ENCODE measurements at places on chromosomes 12 and 14. TPM values are rescaled to one million over a fixed set of nuclear protein-coding genes. Genes with fewer than 3 reads are reported as not detected.
A peak's percentile ranks its signal among the peaks of the same experiment; 100 is the strongest.

- DNase-seq: no peak
Measured at GRCh38 chr12:124191024-124191359, 103.9 kb upstream of the RFLNA start.

DNA sequence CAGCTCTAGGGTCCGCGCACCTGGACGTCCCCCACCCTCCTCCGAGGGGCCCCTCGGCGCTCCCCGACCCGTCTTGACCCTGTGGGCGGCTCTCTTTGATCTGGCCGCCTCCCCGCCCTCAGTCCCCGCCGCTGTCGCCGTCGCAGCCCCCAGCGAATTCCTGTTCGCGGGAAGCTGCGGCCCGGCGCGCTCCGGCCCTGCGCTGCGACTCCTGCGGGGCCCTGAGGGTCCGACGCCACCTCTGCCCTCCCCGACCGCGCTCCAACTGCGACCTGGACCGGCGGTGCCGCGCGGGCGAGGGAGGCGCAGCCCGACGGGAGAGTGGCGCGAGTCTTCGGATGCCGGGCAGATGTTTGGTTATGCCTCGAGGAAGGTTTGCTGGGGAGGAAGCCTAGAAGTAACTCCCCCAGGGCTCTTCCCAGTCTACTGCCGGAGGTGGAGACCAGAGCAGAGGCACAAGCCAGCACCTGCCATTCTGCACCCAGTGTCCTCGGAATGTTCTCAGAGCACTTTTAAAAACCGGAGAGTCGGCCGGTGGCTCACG lies 440 bp upstream of the ISM2 start:
- peak; percentile 42 for DNase-seq

The PLEK2 gene
- total RNA-seq: not detected

- no peak for DNase-seq
Measured at GRCh38 chr12:8678661-8679111, 16.1 kb upstream of the MFAP5 start.

GRCh38 chr12:124762791-124763593 lies 100.7 kb downstream of the SCARB1 start:
- DNase-seq: no peak

- DNase-seq: no peak
Measured at GRCh38 chr14:50762001-50762930, 68.7 kb downstream of the NIN start.

DNA sequence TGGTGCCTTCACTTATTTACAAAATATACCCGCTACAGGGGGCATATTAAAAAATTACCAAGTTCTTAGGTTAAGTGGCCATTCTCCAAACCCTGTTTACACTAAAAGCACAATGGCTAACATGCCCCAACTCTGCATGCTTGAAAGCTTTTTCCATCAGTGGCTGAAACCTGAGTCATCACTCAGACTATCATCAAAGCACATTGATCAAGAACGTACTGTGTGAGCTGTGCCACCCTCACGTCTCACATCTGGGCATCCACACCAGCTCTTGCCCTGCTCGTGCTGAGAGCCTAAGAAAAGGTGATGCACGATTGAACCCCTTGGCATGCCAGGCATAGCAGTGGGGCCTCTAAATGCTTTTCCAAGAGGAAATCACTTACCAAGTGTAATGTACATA lies 13.2 kb downstream of the AQP6 start:
- no peak for DNase-seq

- DNase-seq: no peak
Measured at GRCh38 chr14:68664225-68664681, 128.6 kb downstream of the ZFP36L1 start.

- DNase-seq: no peak
Measured at GRCh38 chr14:87623616-87624015, 369.4 kb downstream of the GALC start.

The IFNG-AS1 gene
- total RNA-seq: 19.0 TPM

DNA sequence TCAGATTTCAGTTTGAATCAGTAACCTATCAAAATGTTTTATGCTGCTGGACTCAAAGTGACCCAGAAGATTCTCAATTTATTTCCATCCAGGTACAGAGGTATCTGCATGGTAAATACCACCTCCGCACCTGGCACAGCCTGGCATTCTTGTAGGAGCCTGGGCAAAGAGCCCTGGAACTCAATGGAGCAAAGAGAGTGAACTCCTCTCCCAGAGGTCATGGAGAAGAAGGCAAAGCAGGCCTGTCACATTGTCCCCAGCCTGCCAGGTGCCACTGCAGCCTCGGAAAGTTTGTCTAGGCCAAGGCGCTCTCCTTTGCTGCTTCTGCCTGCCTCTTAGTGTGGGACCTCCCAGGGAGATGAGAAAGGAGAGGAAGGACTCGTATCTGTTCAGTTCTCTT lies 319.8 kb downstream of the ZFP36L1 start:
- DNase-seq: no peak

GRCh38 chr12:7868391-7868790 lies 4.3 kb downstream of the SLC2A14 start:
- DNase-seq: no peak

GRCh38 chr14:76577837-76578236 lies 183.4 kb upstream of the VASH1 start:
- DNase-seq: no peak

GRCh38 chr14:73829526-73830431 lies 21.9 kb upstream of the PTGR2 start:
- no peak for DNase-seq

- DNase-seq: peak; percentile 9
Measured at GRCh38 chr12:44847403-44847802, 28.7 kb downstream of the NELL2 start.

DNA sequence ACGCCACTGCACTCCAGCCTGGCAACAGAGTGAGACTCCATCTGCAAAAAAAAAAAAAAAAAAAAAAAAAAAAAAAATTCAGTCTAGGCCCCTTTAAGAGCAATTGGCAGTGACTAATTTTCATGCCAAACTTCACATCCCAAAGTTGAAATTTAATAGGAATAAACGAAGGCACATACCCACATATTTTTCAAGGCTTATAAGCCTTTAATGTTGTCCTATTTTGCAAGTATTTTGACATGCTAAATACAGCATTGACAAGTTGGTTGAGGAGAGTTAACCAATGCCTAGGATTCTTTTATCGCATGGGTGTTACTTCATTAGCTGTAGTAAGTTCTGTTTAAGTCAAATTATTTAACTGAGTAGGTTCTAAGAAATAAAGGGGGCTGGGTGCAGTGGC lies 23.5 kb upstream of the HIP1R start:
- no peak for DNase-seq

- DNase-seq: peak; percentile 18
Measured at GRCh38 chr12:89135976-89136634, 216.2 kb downstream of the DUSP6 start.

GRCh38 chr12:120394483-120395367 lies 25.8 kb upstream of the MSI1 start:
- DNase-seq: no peak

DNA sequence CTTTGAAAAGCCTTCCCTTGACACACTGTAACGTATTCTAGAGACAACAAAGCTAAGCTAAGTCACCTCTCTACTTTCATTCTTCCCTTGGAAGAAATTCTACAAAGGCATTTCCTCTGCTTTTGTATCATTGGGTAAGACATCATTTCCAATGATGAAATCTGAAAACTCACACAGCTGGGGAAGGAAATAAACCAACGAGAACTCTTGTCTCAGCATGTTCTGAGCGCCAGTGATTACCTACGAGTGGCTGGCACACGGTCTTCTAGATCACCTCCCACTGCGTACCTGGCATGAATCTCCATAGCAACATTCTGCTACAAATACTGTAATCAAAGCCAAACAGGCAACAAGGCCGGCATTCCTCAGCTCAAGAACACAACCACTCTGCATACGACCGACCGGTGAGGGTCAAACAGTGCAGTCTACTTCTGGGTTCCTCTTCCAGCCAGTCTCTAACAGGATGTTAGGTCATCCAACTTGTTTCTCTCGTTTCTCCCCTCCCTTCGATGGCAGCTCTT lies 7.6 kb downstream of the VPS37B start:
- peak; percentile 82 for DNase-seq

DNA sequence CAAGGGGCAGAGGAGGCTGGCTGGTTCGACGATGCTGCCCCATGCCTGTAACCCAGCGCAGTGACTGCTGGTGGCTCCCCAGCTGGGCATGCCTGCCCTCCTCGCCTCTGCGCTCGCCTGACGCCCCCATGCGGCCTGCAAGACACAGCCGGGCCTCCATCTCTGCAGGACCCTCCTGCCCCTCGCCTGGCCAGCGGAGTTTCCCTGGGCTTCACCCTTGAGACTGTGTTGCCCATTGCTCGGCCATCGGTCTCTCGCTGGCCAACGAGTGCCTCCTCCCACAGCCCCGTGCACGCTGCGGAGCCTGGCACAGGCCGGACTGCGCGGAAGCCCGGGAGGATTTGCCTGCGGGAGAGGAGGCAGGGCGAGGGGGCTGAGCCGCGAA lies 17.6 kb downstream of the ASPG start:
- no peak for DNase-seq

DNA sequence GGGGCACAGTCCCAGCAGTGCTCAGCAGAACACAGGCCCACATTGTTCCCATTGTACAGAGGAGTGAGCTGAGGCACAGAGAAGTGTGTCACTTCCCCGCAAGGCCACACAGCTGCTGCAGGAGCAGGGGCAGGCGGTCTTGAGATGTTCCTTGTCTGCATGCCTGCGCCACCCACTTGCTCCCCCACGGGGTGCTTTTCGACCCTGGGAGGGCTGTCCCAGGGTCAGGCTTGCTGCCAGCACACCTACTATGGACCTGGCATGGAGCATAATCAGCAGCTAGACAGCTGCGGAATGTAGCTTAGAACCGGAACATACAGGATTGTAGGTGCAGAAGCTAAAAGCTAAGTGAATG lies 7.8 kb upstream of the EP400 start:
- DNase-seq: no peak

The KRT77 gene
- total RNA-seq: not detected

DNA sequence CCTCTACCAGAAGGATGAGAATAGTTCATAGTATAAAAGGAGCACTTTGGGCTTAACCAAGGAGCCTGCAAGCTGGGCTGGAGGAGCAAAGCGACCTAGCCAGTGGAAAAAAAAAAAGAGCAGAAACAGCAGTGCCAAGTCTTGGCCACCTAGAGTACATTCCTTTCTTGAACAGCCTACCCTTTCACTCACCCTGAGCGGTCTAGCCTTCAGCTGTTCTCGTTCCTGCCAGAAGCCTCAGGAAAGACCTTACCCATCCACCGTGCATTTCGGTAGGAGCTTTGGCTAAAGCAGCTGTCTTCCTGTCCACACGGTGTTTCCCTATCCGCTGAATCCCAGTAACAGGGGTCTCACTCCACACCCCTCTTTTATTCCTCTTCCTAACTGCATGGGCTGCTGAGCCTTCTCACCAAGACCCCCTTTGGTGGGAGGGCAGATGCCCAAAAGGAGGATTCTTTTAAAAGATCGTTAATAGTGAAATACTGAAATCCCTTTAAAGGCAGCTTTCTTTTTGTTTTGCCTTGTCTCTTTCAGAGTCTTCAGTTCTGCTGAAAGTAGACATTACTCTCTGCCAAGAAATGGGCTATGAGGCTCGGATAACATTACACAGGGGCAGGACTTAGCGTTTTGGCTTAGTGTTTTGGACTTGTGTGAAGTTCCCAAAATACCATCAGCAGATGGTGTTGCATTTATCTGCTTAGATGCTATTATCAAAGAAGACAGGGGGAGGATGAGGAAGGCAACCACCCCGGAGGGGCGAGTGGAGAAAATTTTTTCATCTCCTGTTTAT lies 88.5 kb upstream of the METAP2 start:
- no peak for DNase-seq

The ACOT6 gene
- total RNA-seq: not detected

GRCh38 chr12:19970116-19970515 lies 398.2 kb upstream of the PDE3A start:
- DNase-seq: no peak

The TAS2R9 gene
- not detected for total RNA-seq

The GTF2A1 gene
- 45.1 TPM for total RNA-seq

GRCh38 chr12:20476551-20476950 lies 108.2 kb downstream of the PDE3A start:
- DNase-seq: no peak

The RNASE3 gene
- not detected for total RNA-seq

- no peak for DNase-seq
Measured at GRCh38 chr14:104577847-104578301, 1.7 kb upstream of the C14orf180 start.

DNA sequence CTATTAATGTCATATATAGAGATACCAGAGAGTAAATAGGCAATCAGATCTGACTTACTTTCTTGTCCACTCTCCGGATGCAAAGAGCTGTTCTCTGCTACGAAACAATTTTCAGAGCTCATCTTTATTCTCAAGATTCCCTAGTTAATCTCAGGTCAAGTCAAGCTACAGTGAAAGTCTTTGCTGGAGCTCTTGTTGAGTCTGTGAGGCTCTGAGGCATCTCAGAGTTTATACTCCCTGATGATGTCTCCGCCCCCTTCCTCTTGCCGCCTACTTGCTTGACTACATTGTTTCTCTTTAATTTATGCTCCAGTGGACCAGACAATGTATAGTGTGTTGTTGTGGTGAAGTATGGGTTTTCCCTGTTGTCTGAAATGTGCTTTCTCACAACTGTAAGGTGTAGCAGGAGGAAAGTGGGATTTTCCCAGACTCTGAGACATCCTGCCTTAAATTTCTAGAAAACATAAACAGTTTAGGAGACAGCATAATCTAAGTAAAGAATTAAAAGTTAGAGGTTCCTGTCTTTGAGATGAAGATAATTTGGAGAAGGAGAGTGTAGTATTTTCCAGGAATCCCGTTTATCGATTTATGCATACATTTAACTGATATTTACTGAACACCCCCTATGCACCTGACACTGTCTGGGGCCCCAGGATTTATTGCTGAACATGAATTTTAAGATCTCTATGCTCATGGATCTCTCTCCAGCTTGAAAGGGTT lies at the start of gene CD69:
CD69 (minus strand) TSS at position 203 of the 720 bp plus-strand sequence; CDS start at position 122, 81 bp downstream.
- peak; percentile 95 for DNase-seq

- no peak for DNase-seq
Measured at GRCh38 chr12:65878540-65878939, 54.3 kb downstream of the HMGA2 start.

DNA sequence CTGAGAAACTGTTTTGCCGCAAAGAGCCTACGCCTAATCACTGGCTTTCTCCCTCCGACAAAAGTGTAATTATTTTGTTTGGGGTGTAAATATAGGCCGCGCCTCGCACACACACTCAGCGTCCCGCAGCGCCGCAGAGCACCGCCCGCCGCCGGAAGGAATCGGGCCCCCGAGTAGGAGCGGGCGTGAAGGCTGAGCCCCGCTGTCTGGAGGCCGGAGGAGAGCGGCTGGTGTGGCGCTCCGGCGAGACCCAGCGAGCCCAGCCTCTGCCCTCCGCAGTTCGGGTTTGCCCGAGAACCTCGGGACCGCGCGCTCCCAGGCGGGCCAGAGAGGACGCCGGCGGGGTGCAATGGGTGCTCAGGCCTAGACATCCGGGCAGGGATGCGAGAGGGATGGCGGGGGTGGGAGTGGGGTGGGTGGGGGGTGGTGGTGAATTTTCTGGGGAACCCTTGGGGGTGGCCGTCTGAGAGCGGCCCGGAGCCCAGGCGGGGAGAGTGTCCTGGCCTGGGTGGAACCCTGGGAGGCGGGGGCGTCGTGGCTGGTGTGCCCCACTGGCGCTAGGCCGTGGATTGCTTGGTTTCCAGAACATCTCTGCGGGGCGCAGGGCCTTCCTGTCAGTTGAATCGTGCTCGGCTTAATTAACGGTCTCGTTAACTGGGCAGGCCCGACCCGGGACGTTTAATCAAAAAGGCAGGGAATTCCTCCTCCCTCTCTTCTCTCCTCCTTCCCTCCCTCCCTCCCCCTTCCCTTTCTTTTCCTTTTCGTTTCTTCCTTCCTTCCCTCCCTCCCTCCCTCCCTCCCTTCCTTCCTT lies 4.7 kb upstream of the LHX5 start:
- no peak for DNase-seq
